ENCODE measurements at places on chromosomes 16 and 17. TPM values are rescaled to one million over a fixed set of nuclear protein-coding genes. Genes with fewer than 3 reads are reported as not detected.

WNT9B gene
- not detected for total RNA-seq

SPN gene
- under 0.01 TPM for total RNA-seq

TEX19 gene
- total RNA-seq = not detected

PPP1R9B gene
- 68.9 TPM for total RNA-seq

RCVRN gene
- under 0.01 TPM for total RNA-seq

CDH15 gene
- 0.41 TPM for total RNA-seq

RDM1 gene
- total RNA-seq = 0.41 TPM

FAM20A gene
- 2.4 TPM for total RNA-seq

IQCK gene
- 10.2 TPM for total RNA-seq

AKAP1 gene
- 27.7 TPM for total RNA-seq

LRRC75A gene
- 3.3 TPM for total RNA-seq

DNA sequence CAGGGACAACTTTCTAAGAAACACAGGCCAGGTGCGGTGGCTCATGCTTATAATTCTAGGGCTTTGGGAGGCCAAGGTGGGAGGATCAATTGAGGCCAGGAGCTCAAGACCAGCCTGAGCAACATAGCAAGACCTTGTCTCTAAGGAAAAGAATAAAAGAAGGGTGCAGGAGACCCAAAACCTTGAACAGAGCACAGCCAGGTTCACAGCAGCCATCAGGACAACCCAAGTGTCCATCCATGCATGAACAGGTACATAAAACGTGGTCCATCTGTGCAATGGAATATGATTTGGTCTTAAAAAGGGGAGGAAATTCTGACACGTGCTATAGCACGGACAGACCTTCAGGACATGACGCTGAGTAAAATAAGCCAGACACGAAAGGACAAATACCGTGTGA is 91.0 kb downstream of the PGS1 start:
- no peak for DNase-seq

- DNase-seq = no peak
Measured at GRCh38 chr16:2235695-2236336, 428 bp upstream of the DNASE1L2 start.

- DNase-seq = no peak
Measured at GRCh38 chr16:88973007-88973410, 4.0 kb downstream of the CBFA2T3 start.

GRCh38 chr17:6505425-6506142 is 50.8 kb downstream of the PITPNM3 start:
- no peak for DNase-seq

DNA sequence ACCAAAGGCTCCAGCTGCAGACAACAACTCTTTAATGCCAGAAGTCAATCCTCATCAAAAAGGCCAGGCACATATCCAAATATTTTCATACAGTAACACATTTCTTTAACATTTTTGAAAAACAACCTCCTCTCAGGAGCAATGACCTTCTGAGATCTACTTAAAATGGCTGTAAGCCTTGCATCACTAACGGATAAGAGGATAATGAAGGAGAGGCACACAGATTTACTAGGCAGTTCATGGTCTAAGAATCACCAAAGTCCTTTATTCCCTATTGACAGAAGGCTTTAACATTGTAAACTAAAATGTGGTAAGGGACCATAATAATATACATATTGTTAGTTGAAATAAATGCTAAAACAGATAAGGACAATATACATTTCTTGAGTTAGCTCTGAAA is 114.7 kb downstream of the USP32 start:
- no peak for DNase-seq

DNA sequence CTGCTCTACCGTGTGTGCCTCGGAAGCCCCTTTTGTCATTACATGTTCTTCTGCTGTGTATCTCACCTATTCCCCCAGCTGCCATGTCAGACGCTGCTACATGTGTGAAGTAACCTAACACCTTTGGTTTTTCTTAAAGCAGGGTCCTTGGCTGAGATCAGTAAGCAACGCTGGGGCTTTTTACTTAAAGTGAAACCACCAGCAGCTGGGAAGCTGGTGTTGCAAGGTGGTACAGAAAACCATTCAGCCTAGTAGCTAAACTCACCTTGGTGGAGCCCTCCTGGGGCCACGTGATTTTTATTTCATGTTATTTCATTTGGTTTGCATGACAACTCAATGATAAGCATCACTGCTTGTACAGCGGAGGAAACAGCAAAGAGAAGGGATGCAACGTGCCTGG is 62.6 kb downstream of the PLCG2 start:
- no peak for DNase-seq

DNA sequence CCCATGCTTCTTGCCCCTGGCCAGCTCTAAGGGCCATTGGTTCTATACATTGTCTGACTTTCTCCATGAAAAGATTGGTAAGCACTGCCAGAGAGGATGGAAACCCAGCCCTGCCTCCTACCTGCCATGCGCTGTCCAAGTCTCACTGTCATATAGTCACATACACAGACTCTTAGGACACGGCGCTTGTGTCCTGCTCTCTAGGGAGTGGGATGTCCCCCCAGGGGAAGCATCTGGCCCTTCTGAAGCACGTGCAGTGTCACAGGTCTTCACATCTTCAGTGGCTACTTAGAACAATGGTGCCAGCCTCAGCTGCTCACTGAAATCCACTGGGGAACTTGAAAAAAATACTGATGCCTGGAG is 38.7 kb downstream of the MYO18A start:
- no peak for DNase-seq

DNA sequence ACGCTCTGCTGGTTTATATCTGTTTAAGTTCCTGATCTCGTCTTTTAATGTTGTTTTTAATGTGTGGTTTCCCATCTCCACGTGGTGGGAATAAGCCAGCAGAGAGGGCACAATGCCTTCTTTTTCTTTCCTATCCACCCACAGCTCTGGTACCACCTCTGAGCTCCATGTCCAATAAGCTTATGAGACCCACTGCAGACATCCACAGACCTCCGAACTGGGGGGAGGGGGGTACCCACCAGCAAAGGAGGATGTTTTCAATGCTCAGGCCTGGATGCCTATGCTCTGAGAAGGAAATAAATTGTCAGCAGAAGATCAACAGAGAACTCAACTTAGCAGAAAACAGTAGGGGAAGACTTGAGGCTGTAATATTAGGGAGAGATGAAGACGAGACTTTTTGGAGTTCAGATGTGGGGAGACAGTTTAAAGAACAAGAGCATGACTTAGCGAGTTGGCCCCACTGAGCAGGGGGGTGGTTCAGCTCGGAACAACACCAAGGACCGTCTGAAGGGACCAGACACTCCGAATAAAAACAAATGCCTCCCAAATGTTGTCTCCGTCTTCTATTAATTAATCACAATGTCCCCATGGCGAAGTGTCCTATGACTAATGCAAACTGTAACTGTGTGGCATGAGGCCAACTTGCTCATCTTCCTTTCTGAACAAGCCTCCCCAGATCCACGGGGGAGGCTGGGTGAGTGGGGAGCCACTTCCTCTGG is 62.7 kb downstream of the GAS7 start:
- DNase-seq = no peak

GRCh38 chr17:41932816-41933389 is 2.5 kb downstream of the ODAD4 start:
- DNase-seq = no peak

DNA sequence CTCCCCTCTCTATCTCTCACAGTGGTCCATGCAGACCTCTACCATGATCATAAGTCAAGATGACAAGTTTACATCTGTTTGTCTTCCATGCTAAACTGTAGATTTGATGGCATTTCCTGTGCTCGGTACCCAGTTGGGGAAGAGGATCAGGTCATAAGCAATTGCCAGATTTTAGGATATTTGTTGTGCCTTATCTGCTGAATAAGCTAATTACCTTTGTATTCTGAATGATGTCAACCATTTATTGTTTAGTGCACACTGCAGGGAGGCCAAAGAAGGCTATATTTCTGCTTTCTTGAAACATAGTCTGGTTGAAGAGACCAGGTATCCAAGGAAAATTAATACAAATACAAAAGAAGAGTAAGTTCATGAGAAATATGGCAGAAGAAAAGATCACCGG is 5.8 kb upstream of the ALDOC start:
- no peak for DNase-seq

- no peak for DNase-seq
Measured at GRCh38 chr17:34527908-34528470, 51.4 kb upstream of the TMEM132E start.

DNA sequence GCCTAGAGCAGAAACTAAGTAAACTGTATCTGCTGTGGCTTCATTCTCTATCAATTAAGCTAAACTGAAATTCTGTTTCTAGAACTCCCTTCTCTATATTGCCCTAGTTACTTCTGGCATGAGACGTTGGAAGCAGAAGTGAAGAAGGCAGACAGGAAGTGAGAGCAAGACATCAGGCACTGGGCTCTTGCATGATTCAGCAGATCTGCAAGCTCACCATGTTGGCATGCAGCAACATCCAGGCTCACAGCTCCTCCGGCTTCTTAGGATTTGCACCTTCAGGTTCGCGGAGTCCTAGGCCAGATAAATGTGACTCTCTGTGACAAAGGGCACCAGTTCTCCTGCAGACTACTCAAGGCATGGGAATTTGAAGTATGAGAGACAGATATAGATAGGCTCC is 148.3 kb downstream of the CDH8 start:
- DNase-seq = no peak

DNA sequence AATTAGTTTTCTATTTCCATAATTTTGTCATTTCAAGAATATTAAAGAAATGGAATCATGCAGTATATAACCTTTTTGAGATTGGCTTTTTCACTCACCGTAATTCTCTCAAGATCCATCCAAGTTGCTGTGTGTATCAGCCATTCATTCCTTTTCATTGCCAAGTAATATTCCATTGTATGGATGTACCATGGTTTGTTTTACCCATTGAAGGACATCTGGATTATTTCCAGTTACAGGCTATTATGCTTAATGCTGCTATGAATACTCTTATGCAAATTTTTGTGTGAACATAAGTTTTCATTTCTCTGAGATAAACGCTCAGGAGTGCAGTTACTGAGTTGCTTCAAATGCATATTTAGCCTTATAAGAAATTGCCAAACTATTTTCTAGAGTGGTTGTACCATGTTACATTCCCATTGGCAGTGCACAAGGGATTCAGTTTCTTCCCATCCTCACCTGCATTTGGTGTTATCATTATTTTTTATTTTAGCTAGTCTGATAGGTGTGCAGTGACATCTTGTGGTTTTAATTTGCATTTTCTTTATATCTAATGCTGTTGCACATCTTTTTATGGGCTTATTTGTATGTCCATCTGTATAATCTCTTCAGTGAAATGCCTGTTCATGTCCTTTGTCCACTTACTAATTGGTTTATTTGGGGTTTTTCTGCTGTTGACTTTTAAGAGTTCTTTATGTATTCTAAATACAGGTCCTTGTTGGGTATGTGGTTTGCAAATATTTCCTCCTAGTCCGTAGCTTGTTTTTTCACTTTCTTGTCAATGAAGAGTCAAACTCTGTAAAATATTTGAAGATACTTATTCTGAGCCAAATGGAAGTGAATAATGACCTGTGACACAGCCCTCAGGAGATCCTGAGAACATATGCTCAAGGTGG is 32.7 kb downstream of the BMERB1 start:
- no peak for DNase-seq

DNA sequence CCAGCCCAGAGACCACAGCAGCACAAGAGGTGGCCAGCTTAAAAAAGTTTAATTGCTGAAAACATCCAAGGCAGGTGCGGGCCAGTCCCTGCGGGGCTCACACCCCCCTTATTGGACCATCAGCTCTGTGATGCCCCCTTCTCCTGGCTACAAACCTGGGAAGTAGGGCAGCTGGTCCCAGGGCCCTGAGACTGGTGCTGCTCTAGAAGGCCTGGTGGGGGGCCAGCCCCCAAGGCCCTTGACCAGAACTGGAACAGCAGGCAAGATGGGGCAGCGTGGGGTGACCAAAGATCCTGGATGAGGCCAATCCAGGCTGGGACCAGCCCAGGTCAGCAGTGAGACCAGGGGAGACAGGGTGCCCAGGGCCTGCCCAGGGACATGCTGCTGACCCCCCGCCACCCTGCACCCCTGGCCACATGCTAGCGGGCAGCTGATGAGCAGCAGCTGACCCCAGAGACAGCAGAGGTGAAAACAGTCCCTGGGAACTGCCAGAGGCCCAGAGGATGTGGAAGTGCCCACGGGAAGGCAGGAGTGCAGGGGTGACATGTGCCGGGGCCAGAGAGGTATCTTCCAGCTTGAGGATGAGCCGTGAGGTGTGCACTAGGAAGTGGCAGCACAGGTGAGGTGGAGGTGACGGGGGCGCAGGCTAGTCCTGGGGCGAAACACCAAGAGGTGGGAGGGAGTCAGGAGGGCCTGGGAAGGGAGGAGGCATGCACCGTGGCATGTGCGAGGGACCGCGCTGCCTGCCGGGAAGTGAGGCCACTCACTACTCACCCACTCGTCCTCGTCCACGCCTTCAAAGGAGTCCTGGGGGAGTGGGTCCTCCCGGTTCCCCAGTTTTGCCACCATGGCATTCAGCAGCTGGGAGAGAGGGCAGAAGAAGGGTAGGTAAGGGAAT is 3.6 kb upstream of the PAM16 start:
- DNase-seq = no peak

GRCh38 chr17:60599220-60599619 is 773 bp upstream of the PPM1D start:
- DNase-seq = peak; percentile 20

DNA sequence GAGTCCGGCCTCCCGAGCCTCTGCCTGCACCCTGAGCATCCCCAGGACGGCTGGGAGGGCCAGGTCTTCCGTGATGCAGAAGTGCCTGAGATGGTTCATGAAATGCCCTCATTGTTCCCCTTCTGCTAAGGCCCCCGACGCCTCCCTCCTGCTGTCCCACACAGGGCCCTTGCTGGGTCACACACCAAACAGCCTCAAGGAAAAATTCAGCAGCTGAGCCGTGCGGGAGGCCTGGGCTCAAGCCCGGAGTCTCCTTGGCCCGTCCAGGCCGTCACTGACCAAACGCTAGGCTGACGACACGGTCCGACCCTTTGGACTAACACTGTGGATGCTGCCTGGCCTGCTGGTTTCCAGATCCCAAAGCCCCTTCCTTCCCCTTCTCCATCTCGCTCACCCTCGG is 90.2 kb downstream of the RTN4RL1 start:
- no peak for DNase-seq

DNA sequence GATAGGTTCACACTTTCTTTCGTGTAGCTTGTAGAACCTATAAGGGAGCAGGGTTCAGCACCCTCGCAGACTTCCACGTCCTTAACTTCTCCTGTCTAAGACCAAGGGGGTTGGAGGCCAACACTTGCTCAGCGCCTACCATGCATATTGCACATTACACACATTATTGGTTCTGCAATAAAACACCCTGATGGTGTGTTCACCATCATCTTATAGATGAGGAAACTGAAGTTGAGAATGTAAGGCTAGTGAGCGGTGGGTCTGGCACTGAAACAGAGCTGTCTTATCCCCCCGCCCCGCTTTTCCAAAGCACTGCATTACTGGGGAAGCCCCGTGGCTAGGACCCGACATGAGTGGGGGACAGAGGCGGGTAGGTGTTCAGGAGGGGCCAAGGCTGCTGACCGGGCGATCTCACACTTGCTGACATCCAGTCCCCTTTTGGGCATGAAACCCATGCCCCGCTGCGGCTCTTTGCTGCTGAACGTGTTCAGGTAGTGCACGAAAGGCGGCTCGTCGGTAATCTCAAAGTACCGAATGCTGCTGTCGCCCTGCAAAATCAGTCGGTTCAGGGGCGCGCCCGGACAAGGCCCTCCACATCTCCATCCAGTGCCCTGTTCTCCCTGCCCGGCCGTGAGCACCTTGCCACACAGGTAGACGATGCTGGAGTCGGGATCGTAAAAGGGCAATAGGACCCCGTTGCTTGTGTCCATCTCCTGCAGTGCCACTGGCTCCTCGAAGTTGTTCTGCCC is 6.2 kb downstream of the CORO6 start:
- DNase-seq = no peak

GRCh38 chr17:37047631-37048104 is 98.9 kb downstream of the AATF start:
- DNase-seq = peak; percentile 40

GRCh38 chr17:40588552-40588951 is 23.3 kb upstream of the CCR7 start:
- DNase-seq = no peak

GRCh38 chr16:88635671-88636319 is 2.6 kb upstream of the IL17C start:
- DNase-seq = no peak

All from frontal cortex (tissue), 4 donors.